Large intestine (tissue), 12 donors: ENCODE measurements at places on chromosomes 6 and 20.
A peak's percentile ranks its signal among the peaks of the same experiment; 100 is the strongest.

- peak; percentile 90 for DNase-seq
Observed at GRCh38 chr6:27795697-27796494, 116.3 kb downstream of the OR2B2 start.

GRCh38 chr6:157670466-157671186, 152.4 kb upstream of the SNX9 start:
- DNase-seq: no peak

DNA sequence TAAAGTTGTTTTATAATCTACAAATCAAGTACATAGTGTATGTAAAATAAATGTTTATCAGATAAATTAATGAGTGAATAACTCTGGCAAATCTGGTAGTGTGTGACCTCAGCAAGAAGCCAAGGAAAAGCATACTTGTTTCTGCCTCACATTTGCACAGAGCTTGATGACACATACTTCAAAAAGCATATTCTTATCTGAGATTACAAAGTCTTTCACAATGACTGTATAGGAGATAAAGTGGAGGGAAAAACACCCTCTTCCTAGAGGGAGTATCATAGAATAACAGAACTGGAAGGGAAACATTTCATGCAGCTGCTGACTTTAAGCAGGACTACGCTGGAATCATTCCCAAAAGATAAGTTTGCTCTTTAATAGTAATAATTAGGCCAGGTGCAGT, 28.1 kb upstream of the AKAP7 start:
- DNase-seq: peak; percentile 56

- peak; percentile 17 for DNase-seq
Observed at GRCh38 chr6:41199552-41200246, 1.2 kb downstream of the TREML2 start.

- peak; percentile 88 for DNase-seq
Observed at GRCh38 chr6:28141500-28142329, at the start of gene ZKSCAN8. TSS of gene ZKSCAN8 (plus strand) at chr6:28141883. CDS start at chr6:28148408, 6,525 bp downstream.

- DNase-seq: peak; percentile 15
Observed at GRCh38 chr6:170067181-170067641, 223.7 kb downstream of the DLL1 start.

DNA sequence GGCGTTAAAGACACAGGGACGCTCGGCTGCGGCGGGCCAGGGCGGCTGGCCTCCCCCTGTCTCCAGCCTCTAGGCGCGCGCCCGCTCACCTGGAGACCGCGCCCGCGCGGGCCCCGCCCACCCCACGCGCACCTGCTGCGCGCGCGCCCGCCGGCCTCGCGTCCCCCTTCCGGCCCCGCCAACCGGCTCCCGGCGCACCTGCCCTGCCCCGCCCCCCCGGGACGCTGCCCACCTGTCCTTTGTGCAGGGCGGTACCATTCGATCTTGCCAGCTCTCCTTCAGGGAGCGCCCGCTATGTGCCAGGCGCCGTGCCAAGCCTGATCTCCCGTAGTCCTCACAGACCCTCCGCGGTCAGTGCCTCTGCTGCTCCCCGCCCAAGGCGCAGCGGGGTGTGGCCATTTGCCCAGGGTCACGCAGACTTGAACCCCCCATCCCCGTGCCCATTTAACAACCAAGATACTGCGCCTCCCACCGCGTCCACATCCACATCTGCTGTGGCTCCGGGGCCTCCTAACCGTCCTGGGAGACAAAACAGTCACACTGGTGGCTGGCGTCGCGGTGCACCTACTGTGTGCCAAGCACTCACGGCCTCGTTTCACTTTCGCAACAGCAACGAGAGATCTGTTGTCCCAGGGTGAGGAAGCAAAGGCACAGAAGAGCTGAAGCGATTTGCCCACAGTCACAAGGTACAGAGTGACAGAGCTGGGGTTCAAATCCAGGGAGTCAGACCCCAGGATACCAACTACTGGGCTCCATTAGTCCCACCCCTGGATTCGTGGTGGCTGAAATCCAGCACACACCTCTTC, 48.1 kb downstream of the NOL4L start:
- DNase-seq: peak; percentile 84

- DNase-seq: no peak
Observed at GRCh38 chr6:81589465-81590313, 162.8 kb downstream of the TENT5A start.

GRCh38 chr6:16058201-16058928, 70.5 kb upstream of the MYLIP start:
- DNase-seq: no peak

- no peak for DNase-seq
Observed at GRCh38 chr6:19789100-19789803, 47.9 kb upstream of the ID4 start.

- DNase-seq: no peak
Observed at GRCh38 chr20:39916236-39916765, 772.7 kb downstream of the MAFB start.

DNA sequence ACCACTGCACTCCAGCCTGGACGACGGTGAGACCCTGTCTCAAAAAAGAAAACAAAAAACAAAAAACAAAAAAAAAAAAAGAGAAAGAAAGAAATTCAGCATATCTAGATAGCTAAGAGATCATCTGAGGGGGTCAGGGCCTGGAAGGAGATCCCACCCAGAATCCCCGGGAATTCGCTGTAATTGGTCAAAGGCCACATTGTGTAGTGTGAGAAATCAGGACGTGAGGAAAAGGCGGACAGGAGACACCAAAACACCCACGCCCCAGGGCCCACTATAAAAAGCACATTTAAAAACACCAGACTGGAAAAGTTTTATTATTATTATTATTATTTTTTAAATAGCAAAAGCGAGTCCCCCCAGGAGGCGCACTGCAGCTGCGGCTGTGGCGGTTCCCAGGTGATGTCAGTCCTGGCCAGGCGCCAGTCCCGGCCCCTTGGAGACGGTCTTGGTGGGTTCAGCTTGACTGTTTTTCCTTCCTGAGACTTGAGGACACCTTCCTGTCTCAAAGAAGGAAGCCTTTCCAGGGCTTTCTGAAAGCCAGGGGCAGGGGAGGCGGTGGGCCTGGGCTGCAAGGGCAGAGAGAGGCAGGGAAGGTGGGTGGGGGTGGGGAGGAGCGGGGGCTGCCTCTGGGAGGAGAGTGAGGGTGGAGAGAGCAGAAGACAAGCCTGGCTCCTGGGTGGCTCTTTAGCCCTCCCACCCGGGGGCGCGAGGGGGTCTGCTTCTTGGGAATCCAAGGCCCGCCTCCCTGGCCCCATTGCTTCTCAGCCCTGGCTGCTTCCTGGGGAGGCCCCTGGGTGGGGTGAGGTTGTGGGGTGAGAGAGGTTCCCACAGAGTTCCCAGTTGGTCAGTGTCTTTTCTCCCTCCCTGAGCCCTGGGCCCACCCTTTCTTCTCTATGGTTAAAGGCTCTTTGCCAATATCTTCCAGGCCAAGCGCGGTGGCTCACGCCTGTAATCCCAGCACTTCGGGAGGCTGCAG, 14.5 kb downstream of the TCF15 start:
- no peak for DNase-seq

- no peak for DNase-seq
Observed at GRCh38 chr6:118722829-118723813, 71.7 kb upstream of the CEP85L start.

GRCh38 chr6:408599-409102, 17.1 kb downstream of the IRF4 start:
- no peak for DNase-seq

DNA sequence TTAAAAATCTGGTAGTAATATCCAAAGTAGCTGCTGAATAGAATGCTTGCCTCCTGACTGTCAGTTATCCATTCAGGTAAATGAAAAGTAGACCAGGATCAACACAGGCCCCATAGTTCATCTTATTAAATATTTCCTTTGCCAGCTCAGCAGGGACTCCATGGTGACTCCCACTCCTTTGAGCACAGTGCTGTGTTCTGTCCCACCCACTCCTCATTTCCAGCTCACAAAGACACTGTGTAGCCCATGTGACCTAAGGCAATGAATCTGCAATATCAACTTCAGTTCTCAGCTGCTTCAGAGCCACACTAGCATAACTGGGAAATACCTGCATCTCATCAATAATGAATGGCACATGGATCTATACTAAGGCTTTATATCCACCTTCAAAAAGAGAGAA, 189.5 kb upstream of the MANEA start:
- DNase-seq: no peak

DNA sequence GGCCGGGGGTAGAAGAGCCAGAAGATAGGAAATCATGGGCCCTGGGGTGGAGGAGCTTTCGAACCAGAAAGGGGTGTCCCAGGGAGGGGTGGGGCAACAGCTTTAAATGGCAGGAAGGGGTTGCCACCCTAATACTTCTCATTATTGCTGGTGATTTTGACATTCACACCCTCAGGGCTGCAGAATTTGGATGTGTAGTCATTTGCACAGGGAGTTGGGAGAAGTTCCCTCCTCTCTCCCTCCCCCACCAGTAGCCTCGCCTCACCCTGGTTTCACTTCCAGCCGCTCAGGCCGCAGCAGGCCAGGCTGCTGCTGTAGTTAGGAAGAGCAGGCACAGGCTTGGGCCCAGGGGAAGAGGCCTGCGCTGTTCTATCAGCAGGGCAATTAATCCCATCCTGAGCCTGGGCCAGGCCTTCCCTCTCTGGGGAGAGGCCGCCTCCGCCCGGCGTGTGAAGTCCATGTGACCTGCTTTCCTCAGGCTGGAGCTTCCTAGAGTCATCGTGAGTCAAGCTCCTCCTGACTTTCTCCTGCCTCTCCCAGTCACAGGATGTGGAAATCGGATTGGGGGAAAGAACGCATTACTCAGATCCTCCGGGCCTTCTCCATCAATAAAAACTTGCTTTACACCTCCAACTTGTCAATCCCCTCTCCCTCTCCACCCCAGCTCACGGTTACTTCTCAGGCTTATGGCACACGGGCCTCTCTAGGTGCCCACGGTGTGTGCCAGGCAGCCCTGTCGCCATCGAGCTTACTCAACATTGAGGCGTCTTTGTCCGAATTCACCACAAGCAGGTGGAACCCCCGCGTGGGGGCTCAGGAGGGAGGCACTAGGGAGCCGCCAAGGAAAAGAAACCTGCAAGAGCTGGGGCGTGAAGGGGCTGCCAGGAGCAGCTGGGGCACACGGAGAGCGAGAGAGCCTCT, 7.8 kb downstream of the ADTRP start:
- peak; percentile 98 for DNase-seq

- no peak for DNase-seq
Observed at GRCh38 chr6:14948586-14949245, 297.2 kb upstream of the JARID2 start.

DNA sequence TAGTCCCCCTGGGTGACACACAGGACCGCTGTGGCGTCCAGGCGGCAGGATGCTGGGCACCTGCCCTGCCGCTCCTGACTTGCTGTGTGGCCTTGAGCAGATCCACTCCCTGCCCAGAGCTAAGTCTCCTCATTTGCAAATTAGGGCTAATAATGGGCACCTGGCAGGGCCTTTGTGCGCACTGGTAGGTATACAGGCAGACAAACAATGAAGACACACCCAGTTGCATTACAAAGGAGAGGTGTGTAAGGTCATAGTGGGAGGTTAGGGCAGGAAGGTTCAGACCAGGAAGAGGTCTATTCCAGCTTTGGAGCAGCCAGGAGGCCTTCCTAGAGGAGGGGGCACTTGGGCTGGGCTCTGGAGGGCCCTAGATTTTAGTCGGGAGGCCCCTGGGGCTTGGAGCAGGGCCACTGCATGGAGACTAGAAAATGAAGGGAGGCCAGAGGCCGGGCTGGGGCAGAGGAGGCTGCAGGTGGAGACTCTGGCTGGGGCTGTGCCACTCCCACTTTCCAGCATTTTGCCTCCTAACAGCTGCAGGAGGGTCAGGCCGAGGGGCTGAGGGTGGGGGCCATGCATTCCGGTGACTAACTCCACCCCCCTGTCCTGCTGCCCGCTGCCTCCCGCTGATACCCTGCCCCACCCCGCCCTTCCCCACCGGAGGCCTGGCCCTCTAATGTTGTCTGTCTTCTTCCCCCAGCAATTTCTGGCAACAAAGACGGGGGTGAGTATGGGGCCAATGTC, 28.5 kb downstream of the MYH7B start:
- DNase-seq: no peak

GRCh38 chr6:6859105-6859504, 248.7 kb upstream of the RREB1 start:
- DNase-seq: no peak

DNA sequence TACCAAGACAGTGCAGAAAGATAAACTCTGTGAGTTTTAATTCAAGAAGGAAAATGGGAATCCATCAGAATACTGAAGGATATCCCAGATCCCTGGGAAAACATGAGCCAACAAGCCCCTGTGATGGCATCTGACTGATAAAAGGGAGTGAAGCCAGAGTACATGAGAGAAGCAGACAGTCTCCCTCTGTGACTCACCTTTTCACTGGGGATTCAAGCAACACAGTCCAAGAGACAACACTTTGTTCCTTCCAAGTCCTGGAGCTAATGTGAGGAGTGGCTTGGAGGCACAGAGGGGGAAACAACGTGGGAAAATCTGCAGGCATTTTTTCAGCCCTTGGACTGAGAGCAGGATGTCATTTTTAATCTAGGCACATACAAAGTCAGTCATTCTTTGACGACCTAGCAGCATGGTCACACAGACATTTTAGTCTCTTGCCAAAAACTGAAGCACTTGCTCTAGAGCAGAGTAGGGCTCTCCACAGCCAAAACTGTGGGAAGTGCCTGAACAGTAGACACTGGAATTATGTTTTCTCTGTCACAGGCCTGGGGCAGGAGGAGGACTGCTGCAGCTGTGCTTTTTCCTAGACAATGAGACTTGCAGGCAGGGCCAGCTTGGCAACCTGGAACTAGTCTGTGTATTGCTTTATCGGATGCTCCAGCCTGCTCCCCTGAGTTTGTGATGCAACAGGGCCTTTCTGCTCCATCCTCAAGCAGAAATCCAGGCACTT, 465.0 kb upstream of the GJE1 start:
- DNase-seq: no peak

DNA sequence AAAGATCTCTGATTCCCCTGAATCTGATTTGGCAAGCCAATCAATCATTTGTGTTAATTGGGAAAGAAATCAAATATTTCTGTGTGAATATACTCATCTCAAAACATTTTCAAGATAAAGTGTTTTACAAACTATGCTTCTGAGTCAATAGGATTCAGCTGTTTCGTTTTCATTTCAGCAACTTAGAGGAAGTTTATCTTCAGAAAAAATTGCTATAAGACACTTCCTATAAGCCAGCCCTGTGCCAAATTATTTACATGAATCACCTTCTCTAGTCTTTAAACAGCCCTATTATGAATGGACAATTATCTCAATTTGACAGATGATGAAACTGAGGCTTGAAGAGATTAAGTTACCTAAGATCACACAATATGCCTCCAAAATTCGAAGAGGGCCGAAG, 10.9 kb downstream of the DEFB129 start:
- DNase-seq: no peak

GRCh38 chr20:64027981-64028685, 7.8 kb upstream of the C20orf204 start:
- DNase-seq: no peak

GRCh38 chr6:11654876-11655275, 117.3 kb downstream of the TMEM170B start:
- no peak for DNase-seq
